Glutamatergic neuron (in vitro differentiated cells): ENCODE measurements at places on chromosomes 16 and 17.

DNA sequence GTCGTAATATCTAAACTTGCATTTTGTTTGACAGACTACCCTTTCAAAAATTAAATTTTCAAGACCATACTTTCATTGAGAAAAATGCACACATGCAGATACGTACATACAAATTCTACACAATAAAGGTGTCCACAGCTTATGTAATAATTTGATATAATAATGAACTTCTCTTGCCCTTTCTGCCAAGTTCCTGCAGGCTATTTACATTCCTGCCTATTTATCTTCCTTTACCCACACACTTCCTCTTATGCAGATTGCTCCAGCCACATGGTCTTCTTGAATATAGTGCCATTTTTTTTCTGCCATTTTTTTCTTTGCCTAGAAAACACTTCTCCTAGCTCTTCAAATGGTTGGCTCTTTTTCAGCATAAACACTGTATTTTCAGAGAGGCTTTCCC lies 826.9 kb upstream of the CDH8 start:
- no peak for DNase-seq
- H3K36me3 ChIP-seq: no peaks in the 10 kb centered on the region
- H3K4me1 ChIP-seq: no peaks in the 10 kb centered on the region

DNA sequence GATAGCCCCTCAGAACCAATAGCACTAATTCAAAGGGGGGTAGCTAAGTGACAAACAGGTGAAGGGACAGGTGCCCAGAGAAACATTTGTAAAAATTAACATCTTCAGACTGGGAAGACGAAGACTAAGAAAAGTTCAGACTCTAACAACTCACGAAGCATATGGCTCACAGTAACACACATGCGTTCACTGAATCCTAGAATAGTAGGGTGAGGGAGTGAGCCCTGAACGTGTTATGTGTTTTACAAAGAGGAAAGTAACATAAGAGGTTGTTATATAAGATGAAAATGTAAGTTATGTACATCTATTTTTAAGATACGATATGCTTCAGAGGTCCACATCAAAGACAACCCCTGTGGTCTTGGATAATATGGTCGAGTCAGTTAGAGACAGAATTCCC lies 15.2 kb downstream of the GSG1L2 start:
- no peak for DNase-seq
- H3K4me3 ChIP-seq: no peak overlapping the region
- no peaks in the 10 kb centered on the region for H3K36me3 ChIP-seq

GRCh38 chr17:59432657-59433056 lies 101.2 kb downstream of the YPEL2 start:
- H3K36me3 ChIP-seq: peaks cover 12% of the 10 kb centered on the region
- peaks cover 4% of the 10 kb centered on the region for H3K4me1 ChIP-seq
- no peak overlapping the region for H3K4me3 ChIP-seq
- H3K27ac ChIP-seq: no peak overlapping the region
- peaks cover 3% of the 10 kb centered on the region for H3K27me3 ChIP-seq

- H3K27ac ChIP-seq: peak overlapping the region; percentile 75
- peaks cover 48% of the 10 kb centered on the region for H3K4me1 ChIP-seq
- H3K4me3 ChIP-seq: peak overlapping the region; percentile 1
- no peak for DNase-seq
Observed at GRCh38 chr17:4249452-4250029, 14.2 kb downstream of the ANKFY1 start.

DNA sequence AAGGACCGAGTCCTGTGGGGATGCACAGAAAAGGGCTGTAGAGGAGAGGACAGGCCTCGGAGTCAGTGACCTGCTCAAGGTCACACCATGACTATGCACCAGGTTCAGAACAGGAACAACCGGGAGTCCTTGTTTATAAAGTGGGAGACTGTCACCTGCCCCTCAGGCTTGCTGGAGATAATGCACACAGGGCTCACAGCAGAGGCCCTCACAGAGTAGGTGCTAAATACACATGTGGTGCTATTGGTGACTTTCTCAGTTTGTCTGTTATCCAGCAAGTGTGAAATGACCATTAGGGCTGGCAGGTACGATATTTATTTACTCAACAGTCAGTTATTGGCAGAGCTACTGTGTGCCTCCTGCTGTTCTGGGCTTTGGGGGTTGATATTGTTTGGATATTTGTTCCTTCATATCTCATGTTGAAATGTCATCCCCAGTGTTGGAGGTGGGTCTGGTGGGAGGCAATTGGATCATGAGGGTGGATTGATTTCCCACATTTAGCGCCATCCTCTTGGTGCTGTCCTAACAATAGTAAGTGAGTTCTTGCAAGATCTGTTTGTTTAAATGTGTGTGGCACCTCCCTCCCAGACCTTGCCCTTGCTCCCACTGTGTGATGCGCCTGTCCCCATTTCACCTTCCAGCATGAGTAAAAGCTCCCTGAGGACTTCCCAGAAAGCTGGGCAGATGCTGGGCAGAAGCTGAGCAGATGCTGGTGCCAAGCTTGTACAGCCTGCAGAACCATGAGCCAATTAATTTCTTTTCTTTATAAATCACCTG lies 162.1 kb upstream of the MPHOSPH6 start:
- DNase-seq: no peak
- H3K4me3 ChIP-seq: no peak overlapping the region
- no peaks in the 10 kb centered on the region for H3K36me3 ChIP-seq
- H3K27ac ChIP-seq: no peak overlapping the region

DNA sequence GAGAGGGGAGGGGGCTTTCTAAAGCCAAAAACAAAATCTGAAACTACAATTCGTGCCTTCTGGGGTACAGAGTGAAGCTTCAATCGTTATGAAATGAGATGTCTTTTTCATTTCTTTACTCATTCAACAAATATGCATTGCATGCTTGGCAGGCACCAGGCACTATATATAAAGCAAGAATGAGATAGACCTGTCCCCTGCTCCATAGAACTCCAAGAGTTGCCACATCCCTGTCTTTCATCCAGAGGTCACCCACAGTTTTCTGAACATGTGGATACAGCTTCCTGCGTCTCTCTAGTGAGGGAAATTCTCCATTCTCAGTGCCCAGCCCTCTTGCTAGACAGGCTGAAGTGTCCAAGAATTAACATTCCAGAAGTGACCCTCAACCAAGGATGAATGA lies 343.2 kb upstream of the MAF start:
- H3K27ac ChIP-seq: no peak overlapping the region
- H3K4me1 ChIP-seq: no peaks in the 10 kb centered on the region
- H3K27me3 ChIP-seq: no peaks in the 10 kb centered on the region
- no peak overlapping the region for H3K4me3 ChIP-seq
- no peaks in the 10 kb centered on the region for H3K36me3 ChIP-seq
- no peak for DNase-seq

- H3K4me3 ChIP-seq: no peak overlapping the region
- DNase-seq: no peak
- no peak overlapping the region for H3K27ac ChIP-seq
- H3K27me3 ChIP-seq: peaks cover 2% of the 10 kb centered on the region
- H3K4me1 ChIP-seq: no peaks in the 10 kb centered on the region
Observed at GRCh38 chr17:36092230-36092629, 2.3 kb upstream of the CCL3 start.

- peaks cover 3% of the 10 kb centered on the region for H3K4me1 ChIP-seq
- DNase-seq: no peak
- no peak overlapping the region for H3K27ac ChIP-seq
- H3K36me3 ChIP-seq: no peaks in the 10 kb centered on the region
Observed at GRCh38 chr16:77782694-77783093, 5.7 kb upstream of the VAT1L start.
